ENCODE measurements at places on chromosomes 2 and 18.

DNA sequence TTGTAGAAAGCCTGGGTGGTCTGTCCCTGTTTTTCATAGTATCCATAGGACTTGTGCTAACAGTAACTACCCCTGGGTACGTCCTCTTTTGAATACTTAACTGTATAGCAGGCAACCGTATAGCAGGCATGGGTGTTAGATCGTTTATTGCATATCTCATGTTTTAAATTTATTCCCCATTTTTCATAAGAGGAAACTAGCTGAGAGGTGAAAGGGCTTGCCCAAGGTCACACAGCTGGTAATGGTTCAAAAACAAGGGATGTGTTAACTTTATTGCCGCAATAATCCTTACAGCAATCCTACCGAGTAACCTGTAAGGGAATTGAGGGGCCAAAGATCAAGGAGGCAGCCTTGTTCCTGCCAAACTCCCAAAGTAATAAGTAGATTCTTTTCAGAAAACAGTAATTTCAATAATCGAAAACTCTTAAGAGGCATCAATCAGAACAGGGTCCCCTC, 990 bp upstream of the MGAT4A start:
- no peak for DNase-seq

- DNase-seq, result peak; percentile 54
Measured at GRCh38 chr2:155690785-155691184, 641.7 kb downstream of the NR4A2 start.

DNA sequence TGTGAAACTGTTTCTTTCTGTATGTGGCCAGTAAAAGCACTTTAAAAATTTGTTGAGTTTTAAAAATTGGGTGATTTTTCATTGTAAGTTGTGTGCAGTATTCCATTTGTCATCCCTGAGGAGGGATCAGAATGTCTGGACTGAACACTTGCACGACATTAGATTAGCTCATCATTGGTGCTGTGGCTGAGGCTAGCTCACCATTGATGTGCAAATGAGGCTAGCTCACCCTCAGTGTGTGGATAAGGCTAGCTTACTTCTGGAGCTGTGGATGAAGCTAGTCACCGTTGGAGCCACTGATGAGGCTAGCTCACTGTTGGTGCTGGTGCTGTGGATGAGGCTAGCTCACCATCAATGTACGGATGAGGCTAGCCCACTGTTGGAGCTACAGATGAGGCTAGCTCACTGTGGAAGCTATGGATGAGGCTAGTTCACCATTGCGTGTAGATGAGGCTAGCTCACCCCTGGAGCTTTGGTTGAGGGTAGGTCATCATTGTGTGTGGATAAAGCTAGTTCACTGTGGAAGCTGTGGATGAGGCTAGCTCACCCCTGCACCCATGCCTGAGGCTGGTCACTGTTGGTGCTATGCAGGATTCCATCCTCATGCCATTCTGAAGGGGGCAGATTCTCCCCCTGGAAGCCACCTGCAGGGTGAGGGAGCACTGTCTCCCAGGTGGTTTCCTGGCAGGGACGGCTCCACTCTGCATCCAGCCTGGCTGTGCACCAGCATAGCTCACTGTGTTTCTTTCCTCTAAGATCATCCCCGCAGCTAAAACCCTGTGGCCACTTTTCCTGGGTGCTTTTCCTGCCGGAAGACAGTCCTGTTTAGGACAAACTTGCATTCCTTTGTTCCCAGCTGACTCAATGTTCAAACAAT, 101.1 kb downstream of the TWIST2 start:
- DNase-seq, result no peak

DNA sequence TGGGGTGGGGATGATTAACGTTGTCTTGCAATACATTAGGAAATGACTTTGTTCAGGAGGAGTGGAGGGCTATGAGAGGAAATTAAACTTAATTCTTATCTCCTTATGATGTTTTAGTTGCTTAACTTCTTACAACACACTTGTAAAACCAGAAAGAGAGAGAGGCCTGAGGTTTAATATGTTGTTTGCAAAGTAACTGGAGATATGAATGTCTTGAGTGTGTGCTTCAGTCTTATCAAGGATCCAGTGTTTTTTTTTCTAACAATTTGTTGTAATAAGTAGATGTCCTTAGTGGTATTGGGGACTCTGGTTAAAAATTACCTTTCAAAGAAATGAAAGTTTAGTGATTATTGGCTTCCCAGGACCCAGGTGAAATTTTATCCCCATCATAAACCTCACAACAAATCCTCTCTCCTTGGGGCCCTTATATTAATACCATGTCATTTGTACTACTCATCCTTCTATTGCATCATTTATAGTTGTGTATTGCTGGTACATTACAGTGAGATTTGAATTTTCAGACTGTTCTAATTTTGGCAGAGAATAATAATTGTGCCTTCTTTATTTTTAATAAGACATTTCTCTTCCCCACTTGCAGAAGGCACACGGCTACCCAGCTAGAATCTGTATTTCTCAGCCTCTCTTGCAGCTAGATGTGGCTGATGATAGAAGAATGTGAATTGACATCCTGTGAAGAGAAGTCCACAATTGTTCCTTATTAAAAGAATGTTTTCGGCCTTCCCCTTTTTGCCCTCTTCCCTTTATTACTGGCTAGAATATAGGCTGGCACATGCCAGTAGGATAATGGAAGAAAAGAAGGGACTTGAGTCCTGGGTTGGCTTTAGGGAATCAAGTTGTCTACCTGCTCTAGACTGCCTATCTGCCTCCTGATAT, 91.9 kb upstream of the CXCR4 start:
- DNase-seq, result no peak

GRCh38 chr2:109614715-109615636, 812 bp downstream of the SOWAHC start:
- DNase-seq, result no peak

DNA sequence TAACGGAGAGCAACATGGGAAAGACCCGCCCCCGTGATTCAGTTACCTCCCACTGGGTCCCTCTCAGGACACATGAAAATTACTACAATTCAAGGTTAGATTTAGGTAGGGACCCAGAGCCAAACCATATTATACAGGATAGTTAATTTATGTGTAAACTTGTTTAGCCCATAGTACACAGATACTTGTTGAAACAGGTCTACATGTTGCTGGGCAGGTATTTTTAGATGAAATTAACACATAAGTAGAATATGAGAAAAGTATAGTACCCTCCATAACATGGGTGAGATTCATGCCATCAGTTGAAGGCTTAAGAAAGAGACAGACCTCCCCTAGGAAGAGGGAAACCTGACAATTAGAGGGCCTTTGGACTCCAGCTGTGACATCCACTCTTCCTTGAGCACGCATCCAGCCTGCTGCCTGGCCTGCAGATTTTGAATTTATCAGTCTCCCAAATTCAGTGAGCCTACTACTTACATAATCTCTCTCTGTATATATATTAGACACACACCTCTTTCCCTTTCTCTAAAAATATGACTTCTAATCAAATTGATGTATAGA, 463.5 kb upstream of the NETO1 start:
- DNase-seq, result no peak

Data from globus pallidus (tissue), 1 donor.